Activated CD8-positive, alpha-beta T cell treated with anti-CD3 and anti-CD28 coated beads for 36 hours (primary cell): ENCODE measurements at places on chromosomes 5 and 9.
A peak's percentile ranks its signal among the peaks of the same experiment; 100 is the strongest.

GRCh38 chr5:127111112-127111511 lies 37.8 kb upstream of the C5orf63 start:
- no peaks in the 10 kb centered on the region for H3K36me3 ChIP-seq
- H3K27ac ChIP-seq: no peak overlapping the region
- no peaks in the 10 kb centered on the region for H3K4me1 ChIP-seq
- no peak overlapping the region for H3K4me3 ChIP-seq
- H3K27me3 ChIP-seq: peaks cover 7% of the 10 kb centered on the region

DNA sequence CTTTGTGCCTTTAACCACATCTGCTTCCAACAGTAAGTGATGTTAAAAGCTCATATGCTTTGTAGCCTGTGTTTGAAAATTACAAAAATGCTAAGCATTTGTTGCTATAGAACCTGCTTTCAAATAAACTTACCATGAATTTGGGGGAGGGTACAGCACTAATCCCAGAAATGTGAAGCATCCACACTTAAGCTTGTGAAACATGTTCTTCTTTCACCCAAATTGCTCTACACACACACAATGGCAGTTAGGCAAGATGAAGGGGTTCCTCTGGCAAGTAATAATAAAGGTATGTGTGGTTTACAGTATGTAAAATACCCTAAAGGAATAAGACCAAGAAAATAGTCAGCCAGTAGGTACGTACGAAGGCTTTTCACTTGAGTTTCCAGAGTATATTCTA lies 165.6 kb downstream of the SMARCA2 start:
- no peaks in the 10 kb centered on the region for H3K27me3 ChIP-seq
- H3K4me1 ChIP-seq: peaks cover 9% of the 10 kb centered on the region
- no peak overlapping the region for H3K4me3 ChIP-seq
- no peak for DNase-seq
- H3K27ac ChIP-seq: no peak overlapping the region

- no peak overlapping the region for H3K27ac ChIP-seq
- peaks cover 5% of the 10 kb centered on the region for H3K27me3 ChIP-seq
- H3K4me1 ChIP-seq: no peaks in the 10 kb centered on the region
- no peaks in the 10 kb centered on the region for H3K36me3 ChIP-seq
Measured at GRCh38 chr5:169429044-169429443, 128.1 kb upstream of the SLIT3 start.

DNA sequence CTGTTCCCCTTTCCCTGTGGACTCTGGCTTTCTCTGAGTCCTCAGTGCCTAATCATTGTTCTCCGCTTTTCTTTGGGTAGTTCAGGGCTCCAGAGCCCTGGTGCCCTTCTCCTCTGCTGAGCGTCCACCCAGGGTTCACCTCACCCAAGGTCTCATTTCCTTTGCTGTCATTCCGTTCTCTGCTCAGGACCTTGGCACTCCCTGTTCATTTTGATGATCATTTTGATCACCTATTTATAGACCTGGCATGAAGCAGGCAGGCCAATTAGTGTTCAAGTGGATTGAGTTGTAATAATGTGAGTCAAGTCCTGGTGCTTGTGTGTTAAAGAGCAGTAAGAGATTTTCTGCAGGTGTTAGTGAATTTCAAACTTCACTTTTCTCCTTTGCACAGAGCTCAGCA lies 3.6 kb downstream of the TRIO start:
- H3K36me3 ChIP-seq: no peaks in the 10 kb centered on the region
- H3K27me3 ChIP-seq: peaks cover 51% of the 10 kb centered on the region
- no peak overlapping the region for H3K4me3 ChIP-seq
- no peak for DNase-seq

GRCh38 chr5:37208883-37209797 lies 40.0 kb downstream of the CPLANE1 start:
- H3K4me3 ChIP-seq: peak overlapping the region; percentile 72
- peak overlapping the region; percentile 81 for H3K27ac ChIP-seq
- DNase-seq: peak; percentile 12
- H3K27me3 ChIP-seq: no peaks in the 10 kb centered on the region
- H3K4me1 ChIP-seq: peaks cover 3% of the 10 kb centered on the region

- peaks cover 5% of the 10 kb centered on the region for H3K4me1 ChIP-seq
- DNase-seq: no peak
- peaks cover 38% of the 10 kb centered on the region for H3K36me3 ChIP-seq
Measured at GRCh38 chr9:92637326-92637725, 32.6 kb downstream of the IPPK start.

GRCh38 chr9:114141553-114142402 lies 13.6 kb upstream of the COL27A1 start:
- H3K27me3 ChIP-seq: peaks cover 7% of the 10 kb centered on the region
- DNase-seq: no peak
- no peak overlapping the region for H3K27ac ChIP-seq
- no peaks in the 10 kb centered on the region for H3K4me1 ChIP-seq
- no peaks in the 10 kb centered on the region for H3K36me3 ChIP-seq

GRCh38 chr5:138068742-138069600 lies 14.9 kb upstream of the WNT8A start:
- no peak overlapping the region for H3K27ac ChIP-seq
- no peak overlapping the region for H3K4me3 ChIP-seq
- H3K27me3 ChIP-seq: no peaks in the 10 kb centered on the region
- H3K36me3 ChIP-seq: no peaks in the 10 kb centered on the region
- H3K4me1 ChIP-seq: peaks cover 3% of the 10 kb centered on the region
- peak; percentile 84 for DNase-seq

- no peak for DNase-seq
- no peaks in the 10 kb centered on the region for H3K36me3 ChIP-seq
- no peaks in the 10 kb centered on the region for H3K27me3 ChIP-seq
- no peak overlapping the region for H3K27ac ChIP-seq
Measured at GRCh38 chr5:53323943-53324642, 156.3 kb upstream of the FST start.

DNA sequence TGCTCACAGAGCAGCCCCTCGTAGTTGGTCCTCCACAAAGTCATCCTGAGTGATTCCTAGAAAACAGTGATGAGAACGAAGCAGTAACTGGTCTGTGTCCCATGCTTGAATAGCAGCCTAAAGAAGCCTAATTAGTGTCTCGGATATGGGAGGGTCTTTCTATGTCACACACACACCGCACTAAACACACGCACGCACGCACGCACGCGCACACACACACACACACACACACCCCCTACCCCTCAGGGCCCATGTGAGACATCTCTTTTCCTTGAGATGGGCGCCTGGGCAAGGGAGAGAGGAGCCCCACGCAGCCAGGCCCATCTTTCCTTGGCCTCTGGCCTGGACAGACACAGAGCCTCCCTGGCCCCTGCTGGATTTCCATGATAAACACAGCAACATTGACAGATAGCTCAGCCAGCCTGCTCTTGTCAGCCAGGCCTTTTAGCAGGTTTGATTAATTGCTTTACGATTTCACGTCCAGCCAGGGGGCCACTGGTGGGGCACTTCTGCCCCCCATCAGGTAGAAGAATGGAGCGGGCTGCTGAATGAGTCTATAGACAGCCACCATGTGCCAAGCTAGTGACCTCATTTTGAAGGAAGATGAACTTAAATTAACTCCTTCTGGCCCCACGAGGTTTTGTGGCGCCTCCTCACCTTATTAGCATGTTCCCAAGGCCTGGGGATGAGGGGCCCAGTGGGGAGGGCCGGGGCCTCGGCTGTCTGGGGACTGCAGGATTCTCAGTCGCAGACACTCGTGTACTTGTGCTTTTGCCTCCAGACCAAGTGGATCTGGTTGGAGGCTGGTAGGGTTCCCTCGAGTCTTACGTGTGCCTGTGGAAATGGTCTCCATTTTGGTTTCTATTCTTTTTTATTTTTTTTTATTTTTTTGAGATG lies 36.2 kb upstream of the PRDM12 start:
- peaks cover 23% of the 10 kb centered on the region for H3K36me3 ChIP-seq
- no peaks in the 10 kb centered on the region for H3K27me3 ChIP-seq
- H3K4me3 ChIP-seq: no peak overlapping the region
- DNase-seq: no peak
- no peak overlapping the region for H3K27ac ChIP-seq

GRCh38 chr5:165119175-165119574 lies 1613.8 kb downstream of the MAT2B start:
- H3K27me3 ChIP-seq: no peaks in the 10 kb centered on the region
- DNase-seq: no peak
- no peaks in the 10 kb centered on the region for H3K4me1 ChIP-seq
- no peaks in the 10 kb centered on the region for H3K36me3 ChIP-seq

DNA sequence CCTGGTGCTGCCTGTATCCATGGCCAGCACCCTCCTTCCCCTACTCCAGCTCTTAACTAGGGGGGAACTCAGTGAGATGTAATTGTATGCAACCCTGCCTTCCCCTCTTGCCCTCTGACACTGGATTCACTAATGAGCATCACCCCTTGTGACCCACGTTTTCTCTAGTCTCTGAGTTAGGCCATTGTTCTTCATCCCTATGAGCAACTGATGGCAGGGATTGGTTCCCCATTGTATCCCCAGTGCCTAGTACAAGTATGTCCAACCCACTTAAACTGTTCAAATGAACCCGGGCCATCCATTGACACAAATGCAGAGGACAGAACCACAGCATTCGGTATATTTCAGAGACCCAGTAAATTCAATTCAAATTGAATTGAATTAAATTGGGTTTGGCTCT lies 77.6 kb upstream of the ASTN2 start:
- H3K4me1 ChIP-seq: no peaks in the 10 kb centered on the region
- DNase-seq: no peak
- no peak overlapping the region for H3K4me3 ChIP-seq
- H3K36me3 ChIP-seq: no peaks in the 10 kb centered on the region
- peaks cover 3% of the 10 kb centered on the region for H3K27me3 ChIP-seq
- H3K27ac ChIP-seq: no peak overlapping the region

GRCh38 chr9:13142776-13143175 lies 136.7 kb downstream of the MPDZ start:
- H3K27ac ChIP-seq: no peak overlapping the region
- H3K4me3 ChIP-seq: no peak overlapping the region
- no peaks in the 10 kb centered on the region for H3K27me3 ChIP-seq
- no peak for DNase-seq

- no peak overlapping the region for H3K4me3 ChIP-seq
- H3K4me1 ChIP-seq: peaks cover 23% of the 10 kb centered on the region
- no peak for DNase-seq
- peaks cover 5% of the 10 kb centered on the region for H3K36me3 ChIP-seq
Measured at GRCh38 chr5:55003432-55004065, 18.2 kb upstream of the ESM1 start.

GRCh38 chr5:125465703-125466102 lies 719.3 kb upstream of the ZNF608 start:
- H3K36me3 ChIP-seq: no peaks in the 10 kb centered on the region
- no peak overlapping the region for H3K27ac ChIP-seq
- no peak for DNase-seq
- no peak overlapping the region for H3K4me3 ChIP-seq

GRCh38 chr5:74288448-74289108 lies 351.9 kb downstream of the ENC1 start:
- peaks cover 14% of the 10 kb centered on the region for H3K27me3 ChIP-seq
- DNase-seq: no peak
- no peaks in the 10 kb centered on the region for H3K36me3 ChIP-seq
- H3K27ac ChIP-seq: no peak overlapping the region
- H3K4me3 ChIP-seq: no peak overlapping the region
- H3K4me1 ChIP-seq: no peaks in the 10 kb centered on the region

- no peak overlapping the region for H3K4me3 ChIP-seq
- DNase-seq: no peak
- peaks cover 21% of the 10 kb centered on the region for H3K36me3 ChIP-seq
- H3K27ac ChIP-seq: peak overlapping the region; percentile 87
- peaks cover 61% of the 10 kb centered on the region for H3K4me1 ChIP-seq
Measured at GRCh38 chr9:127949827-127950512, 12.3 kb upstream of the DPM2 start.

- no peak overlapping the region for H3K27ac ChIP-seq
- peaks cover 28% of the 10 kb centered on the region for H3K4me1 ChIP-seq
- H3K36me3 ChIP-seq: peaks cover 6% of the 10 kb centered on the region
- H3K4me3 ChIP-seq: no peak overlapping the region
- no peaks in the 10 kb centered on the region for H3K27me3 ChIP-seq
Measured at GRCh38 chr9:135958485-135958884, 2.7 kb downstream of the UBAC1 start.
